ENCODE measurements at places on chromosomes 2 and 18.

DNA sequence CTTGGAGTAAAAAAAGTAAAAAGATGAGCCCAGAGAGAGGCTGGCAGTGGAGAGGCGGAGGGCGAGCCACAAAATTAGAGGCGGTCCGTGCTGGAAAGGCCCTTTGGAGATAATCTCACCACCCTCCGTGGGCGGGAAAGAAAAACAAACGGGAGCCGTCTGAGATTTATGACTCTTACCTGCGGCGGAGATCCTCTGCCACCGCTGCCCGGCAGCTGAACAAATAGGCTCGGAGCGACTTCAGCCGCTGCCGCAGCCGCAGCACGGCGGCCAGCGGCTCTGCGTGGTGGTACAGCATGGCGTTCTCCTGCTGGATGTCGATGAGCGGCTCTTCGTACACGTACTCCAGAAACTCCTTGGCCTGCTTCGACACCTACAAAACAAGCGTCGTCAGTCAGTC lies 94.6 kb downstream of the PLEKHM3 start:
- DNase-seq: no peak

DNA sequence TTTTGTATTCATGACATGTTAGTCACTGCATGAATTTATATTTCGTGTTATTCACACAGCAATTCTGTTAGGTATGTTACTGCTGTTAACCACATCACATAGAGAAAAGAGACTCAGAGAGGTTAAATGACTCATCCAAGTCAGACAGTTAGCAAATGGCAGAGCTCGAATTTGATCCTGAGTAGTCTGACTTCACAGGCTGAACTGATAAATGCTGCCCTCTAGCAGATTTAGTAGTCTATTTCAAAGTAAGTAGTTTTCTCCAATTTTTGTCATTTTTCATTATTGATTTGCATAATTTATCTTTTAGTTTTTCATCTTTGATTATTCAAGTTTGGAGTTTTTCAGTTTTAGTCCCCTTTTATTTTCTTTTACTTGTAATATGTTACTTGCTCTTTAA lies 58.3 kb downstream of the WDR7 start:
- DNase-seq: peak; percentile 21

DNA sequence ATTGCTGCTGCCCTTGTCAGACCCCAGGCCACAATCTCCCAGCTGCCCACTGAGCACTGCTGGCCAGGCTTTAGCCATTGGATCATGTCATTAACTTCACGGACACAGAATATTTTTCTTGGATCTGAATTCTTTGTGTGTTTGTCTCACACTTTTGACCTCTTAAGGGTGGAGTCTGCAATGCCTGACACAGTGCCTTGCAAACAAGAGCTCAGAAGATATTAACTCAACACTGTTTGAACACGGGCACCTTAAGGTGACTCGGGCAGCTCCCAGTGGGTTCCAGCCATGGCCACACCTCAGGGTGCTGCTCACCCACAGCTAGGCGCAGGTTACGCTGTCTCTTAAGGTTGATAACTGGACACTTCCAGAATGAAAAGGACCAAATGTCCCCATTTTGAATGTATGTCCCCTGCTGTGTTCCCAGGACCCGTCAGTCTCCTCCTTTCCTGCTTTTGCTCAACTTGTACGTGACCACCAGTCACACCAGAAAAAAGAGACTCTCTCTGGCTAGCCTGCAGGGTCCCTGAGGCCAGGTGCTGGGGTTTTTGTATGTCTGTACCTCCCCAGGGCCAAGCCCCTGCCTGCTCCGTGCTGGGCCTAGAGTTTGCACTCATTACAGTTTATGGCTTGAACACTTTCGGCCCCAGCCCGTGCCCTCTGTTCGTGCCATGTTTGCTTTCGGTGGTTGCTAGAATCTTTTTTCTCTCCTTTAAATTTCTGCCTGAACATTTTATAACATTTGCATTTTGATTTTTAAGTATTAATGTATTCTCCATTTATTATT lies 33.4 kb upstream of the TMEM131 start:
- no peak for DNase-seq

- DNase-seq: no peak
These were observed 34.9 kb downstream of the ANO7 start for GRCh38 chr2:241223211-241224017.

- DNase-seq: no peak
These were observed 12.0 kb downstream of the ALPG start for GRCh38 chr2:232418466-232419244.

GRCh38 chr2:241637795-241638660 lies 535 bp downstream of the ATG4B start:
- peak; percentile 25 for DNase-seq

Measured in effector memory CD8-positive, alpha-beta T cell (primary cell).